HuH-7 (cell line): ENCODE measurements at places on chromosomes 1 and 21.

- DNase-seq, result no peak
Measured at GRCh38 chr1:119747451-119747850, 21.3 kb downstream of the HMGCS2 start.

DNA sequence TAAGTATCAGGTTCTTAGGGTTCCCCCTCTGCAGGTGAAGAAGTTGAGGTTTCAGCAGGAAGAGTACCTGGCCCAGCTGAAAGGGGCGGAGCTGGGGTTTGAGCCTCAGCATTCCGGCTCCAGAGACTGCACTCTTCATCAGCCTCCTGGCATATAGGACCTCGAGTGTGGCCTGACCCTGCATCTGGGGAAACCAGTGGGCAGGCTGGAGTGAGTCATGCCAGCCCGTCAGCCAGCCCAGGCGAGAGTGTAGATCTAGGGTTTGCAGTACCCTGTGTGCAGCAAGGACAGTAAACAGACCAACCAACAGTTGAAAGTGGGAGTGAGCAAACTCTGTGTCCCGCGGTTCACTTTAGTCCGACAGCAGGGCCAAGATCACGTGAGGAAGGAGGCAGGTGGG lies 14.1 kb downstream of the MFSD2A start:
- no peak for DNase-seq

- DNase-seq, result no peak
Measured at GRCh38 chr21:35091496-35091895, 42.4 kb upstream of the RUNX1 start.

GRCh38 chr1:31701091-31701736 lies 2.6 kb downstream of the COL16A1 start:
- peak; percentile 63 for DNase-seq

DNA sequence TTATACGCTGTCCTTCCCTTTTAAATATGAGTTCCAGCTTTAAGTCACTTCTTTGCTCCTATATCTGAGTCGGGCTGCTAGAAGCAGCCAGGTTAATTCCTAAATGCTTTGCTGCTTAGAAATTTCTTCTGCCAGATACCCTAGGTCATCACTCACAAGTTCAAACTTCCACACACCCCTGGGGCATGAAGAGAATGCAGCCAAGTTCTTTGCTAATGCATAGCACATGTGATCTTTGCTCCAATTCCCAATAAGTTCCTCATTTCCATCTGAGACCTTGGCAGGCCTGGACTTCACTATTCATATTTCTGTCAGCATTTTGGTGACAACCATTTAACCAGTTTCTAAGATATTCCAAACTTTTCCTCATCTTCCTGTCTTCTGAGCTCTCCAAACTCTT lies 14.5 kb upstream of the APP start:
- DNase-seq, result no peak

DNA sequence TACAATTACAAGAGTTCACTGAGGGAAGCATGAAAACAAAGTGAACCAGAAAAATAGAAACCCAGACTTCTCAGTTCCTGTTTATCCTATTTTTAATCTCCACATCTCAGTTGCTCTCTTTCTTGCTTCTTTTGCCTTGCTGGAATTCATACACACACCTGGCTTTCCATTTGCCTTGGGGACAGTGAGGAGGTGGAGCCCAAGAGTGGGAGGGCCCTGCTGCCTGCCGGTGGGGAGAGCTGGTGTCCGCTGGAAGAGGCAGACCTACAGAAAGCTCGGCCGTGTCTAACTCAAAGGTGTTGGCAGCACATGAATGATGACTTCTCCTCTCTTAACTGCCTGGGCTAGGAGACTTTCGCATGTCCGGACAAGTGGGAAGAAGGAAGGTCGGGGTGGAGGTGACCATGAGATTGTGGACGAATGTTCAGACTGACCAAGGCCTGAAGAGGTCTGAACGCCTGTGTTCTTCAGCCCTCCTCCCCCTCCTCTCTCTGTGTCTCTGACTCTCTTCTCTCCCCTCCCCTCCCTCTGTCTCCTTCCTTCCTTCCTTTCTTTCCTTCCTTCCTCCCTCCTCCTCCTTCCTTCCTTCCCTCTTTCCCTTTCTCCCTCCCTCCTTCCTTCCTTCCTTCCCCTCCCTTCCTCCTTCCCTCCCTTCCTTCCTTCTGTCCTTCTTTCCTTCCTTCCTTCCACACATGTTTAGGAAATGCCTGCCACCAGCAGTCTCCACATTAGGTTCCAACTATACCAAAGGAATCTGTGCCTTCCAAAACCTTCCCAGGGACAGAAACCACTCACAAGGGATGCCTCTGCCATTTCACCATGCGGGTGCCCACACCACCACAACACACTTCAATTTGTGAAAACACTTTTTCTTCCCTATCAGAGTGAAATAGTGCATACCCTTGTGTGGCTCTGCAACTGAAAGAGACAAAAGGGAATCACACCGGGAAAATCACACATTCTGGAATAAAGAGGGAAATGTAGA lies 157.3 kb upstream of the RUNX1 start:
- DNase-seq, result no peak

GRCh38 chr1:151510020-151510405 lies 1.2 kb upstream of the CGN start:
- DNase-seq, result peak; percentile 48

- DNase-seq, result no peak
Measured at GRCh38 chr1:47883963-47884362, 113.2 kb downstream of the TRABD2B start.

GRCh38 chr1:185864331-185864730 lies 130.1 kb downstream of the HMCN1 start:
- no peak for DNase-seq

DNA sequence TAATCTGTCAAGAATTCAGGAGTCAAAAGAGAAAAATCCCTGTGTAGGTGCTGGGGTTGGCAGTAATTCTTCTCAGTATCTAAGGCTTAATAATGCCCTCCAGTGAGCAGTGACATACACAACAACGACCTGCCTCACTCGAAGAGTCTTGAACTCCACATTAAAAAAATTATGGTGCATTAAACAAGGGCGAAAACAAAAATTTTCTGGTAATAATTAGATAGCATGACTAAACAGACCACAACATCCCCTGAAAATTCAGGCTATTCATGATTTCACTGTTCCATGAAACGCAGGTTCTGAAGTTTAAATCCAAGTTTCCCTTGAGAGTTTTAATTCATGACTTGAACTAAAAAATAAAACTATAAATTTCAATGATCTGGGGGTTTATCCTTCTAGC lies 5.1 kb downstream of the SRSF4 start:
- no peak for DNase-seq

DNA sequence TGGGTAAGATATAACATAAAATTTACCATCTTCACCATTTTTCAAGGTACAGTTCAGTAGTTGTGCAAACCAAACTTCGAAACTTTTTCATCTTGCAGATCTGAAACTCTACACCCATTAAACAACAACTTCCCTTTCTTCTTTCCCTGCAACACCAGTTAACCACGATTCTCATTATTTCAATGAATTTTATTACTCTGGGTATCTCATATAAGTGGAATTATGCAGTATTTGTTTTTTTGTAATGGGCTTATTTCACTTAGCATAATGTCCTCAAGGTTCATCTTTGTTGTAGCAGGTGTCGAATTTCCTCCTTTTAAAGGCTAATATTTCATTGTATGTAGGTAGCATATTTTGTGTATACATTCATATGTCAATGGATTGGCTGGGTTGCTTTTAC lies 146.1 kb downstream of the SPATA46 start:
- no peak for DNase-seq

DNA sequence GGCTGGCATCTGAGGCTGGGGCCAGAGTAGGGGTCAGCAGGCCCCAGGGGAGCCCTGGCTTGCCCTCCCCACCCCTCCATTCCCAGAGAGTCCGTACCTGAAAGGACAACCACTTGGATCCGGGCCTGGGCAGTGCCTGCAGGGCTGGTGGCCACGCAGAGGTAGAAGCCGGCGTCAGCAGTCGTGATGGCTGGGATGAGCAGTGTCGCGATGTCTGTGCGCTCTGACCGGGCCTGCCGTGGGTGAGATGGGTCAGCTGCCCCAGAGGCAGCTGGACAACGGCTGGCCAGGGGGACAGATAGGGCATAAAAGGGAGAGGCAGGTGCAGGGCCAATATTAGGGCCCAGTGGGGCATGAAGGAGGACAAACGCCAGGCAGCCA lies 42.7 kb downstream of the LDLRAD2 start:
- no peak for DNase-seq

DNA sequence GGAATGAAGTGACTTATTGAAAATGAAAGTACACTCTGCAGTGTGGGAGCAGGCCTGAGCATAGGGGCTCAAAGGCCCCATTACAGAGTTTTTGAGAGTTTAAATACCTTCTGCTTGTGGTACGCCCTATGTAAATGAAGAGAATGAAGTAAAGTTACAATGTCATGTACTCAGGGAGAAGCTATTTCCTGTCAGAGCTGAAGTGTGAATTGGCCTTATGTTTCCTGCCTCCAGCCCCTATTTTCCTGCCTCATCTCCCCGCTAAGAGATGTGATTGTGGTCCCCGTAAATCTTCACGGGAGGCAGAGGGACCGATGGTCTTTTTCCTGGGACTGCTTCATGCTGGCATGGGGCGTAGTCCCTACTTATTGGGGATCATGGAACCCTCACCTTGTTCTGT lies 2.5 kb upstream of the ZNF683 start:
- no peak for DNase-seq

GRCh38 chr1:51509773-51510172 lies 9.3 kb downstream of the EPS15 start:
- DNase-seq, result no peak

- no peak for DNase-seq
Measured at GRCh38 chr1:232813760-232814159, 8.5 kb downstream of the MAP10 start.
